Hepatocyte (in vitro differentiated cells): ENCODE measurements at places on chromosomes 5 and 9.

DNA sequence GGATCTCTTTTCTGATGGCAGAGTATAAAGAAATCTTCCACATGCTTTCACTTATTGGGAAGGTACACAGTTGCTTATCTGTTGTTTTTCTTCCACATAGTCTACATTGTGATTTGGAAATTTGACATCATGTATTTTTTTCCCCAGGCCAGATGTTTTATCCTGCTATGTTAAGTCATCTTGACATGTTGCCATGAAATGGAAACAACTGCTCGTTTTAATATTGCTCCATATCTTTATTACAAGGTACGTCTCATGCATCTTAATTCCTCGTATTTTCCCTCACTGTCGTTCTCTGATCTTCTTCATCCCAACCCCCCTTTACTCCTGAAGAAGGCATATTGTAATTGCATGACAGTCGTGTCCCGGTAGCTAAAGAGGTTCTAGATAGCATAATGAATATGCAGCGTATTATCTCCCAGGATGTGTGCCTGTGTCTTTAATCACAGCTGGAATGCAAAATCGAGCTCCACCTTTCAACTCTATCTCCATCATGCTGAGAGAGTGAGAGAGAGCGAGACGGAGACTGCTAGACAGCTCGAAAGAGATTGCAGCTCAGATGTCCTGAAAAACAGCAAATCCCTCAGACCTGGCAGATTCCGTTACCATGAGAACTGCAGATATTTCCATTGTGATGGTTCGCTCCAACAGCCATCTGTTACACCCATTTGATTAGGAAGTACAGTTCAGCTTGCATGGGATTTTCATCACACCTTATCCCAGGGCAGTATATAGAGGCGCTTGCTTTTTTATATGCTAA is 281.7 kb downstream of the TMEM38B start:
- DNase-seq = no peak

DNA sequence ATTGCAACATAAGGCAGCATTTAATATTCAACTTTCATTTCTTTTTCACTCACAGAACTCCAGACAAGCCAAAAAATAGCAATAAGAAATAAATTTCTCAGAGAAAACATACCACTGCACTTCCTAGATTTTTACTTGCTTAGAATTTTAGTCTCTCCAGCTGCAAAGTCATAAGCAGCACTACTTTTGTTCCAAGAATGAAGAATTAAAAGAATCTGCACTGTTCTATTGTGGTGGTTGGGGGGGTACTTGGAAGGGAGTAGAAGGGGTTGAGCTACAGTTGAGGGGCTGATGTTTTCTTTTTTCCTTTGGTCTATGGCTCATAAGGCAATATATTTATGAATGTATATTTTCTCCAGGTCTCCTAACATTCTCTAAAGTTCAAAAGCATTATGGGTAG is 144.5 kb downstream of the KIAA0825 start:
- DNase-seq = no peak

DNA sequence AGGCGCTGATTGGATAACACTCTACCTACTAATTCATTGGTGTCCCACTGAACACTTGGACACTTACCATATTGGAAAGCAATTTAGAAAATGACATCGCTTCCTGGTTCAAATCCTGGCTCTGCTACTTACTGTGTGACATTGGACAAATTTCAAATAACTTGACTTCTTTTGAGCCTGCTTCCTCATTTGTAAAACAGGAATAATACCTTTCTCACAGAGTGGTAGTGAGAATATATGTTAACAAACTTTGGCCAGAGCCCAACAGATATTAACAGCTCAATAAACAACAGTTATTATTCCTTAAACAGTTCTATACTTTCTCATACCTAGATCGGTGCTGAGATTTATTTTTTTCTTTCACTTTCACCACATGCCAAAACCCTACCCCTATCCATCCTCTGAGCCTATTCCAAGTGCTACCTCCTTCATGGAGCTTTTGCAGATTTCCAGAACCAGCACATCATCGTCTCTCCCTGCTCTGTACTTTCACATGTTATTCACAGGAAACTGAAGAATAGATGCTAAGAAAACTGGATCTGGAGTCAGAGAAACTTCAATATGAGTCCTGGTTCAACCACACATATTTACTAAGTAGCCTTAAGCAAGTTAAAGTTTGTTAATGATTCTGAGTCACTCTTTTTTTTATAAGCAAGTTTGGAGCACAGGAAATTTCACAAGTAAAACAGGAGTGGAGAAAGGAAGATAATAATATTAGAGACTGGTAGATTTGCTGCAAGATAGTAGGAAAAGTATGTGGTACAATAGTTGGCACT is 92.3 kb downstream of the STRBP start:
- no peak for DNase-seq

DNA sequence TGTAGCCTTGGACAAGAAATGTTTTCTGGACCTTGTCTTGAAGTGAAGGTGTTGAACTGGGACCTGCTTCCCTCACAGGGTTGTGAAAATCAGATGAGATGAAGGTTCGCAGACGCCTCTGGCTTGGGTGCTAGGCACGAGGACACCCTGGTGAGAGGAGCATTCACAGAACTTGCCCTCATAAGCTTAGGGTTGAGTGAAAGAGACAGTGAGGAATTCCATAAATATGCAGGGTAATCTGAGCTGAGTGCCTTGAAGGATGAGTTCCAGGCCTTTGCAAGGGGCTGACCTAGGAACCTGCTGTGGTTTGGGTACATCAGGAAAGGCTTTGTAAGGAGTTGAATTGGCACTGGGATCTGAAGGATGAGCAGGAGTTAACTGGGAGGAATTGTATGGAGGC is 75.7 kb upstream of the SAP30L start:
- no peak for DNase-seq
